ENCODE measurements at places on chromosomes 12 and 14.

DNA sequence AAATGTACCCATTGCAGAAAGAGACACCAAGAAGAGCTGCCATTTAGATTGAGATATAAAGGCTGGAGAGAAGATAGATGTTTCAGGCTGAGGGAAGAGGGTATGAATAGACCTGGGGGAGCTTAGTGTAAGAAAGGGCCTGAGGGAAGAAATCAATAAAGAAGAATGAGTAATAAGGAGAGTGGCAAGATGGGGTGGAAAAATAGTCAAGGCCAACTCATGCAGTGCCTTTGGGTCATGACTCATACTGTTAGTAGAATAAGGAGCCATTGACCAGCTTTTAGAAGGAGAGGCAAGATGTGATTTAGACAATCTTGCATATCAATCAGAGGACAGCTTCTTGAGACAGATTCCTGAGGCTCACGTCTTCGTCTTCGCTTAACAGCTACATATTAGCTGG lies 287.5 kb downstream of the DUSP6 start:
- DNase-seq = no peak

GRCh38 chr14:71665157-71665556 lies 267.1 kb upstream of the RGS6 start:
- DNase-seq = no peak

- peak; percentile 71 for DNase-seq
Observed at GRCh38 chr14:62117010-62117750, 355.0 kb downstream of the SNAPC1 start.

DNA sequence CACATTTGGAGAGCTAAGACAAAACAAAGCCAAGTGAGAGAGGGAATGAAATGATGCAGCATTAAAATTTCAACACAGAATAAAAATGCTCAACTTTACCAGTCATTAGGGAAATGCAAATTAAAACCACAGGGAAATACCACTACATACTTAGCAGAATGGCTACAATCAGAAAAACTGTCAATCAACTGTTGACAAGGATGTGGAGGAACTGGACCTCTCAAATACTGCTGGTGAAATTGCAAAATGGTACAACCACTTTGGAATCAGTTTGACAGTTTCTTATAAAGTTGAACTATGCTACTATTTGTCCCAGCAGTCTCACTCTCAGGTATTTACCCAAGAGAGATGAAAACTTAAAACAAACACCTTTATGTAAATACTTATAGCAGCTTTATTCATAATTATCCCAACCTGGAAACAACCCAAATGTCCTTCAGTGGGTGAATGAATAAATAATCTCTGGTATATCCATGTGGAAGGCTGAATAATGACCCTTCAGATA lies 43.8 kb upstream of the KTN1 start:
- DNase-seq = no peak

GRCh38 chr12:8828257-8829124 lies 6.1 kb downstream of the A2ML1 start:
- DNase-seq = no peak

DNA sequence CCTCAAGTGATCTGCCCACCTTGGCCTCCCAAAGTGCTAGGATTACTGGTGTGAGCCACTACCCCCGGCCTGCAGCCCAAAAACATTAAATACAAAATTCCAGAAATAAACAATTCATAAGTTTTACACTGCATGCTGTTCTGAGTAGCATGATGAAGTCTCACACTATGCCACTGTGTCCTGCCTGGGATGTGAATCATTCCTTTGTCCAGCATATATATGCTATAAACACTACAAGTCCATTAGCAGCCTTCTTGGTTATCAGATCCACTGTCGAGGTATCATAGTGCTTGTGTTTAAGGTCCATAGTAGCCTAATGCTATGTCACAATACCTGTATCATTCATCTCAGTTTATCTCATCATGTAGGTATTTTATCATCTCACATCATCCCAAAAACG lies 15.9 kb downstream of the INTS13 start:
- no peak for DNase-seq

GRCh38 chr14:73502017-73502619 lies 11.4 kb downstream of the RIOX1 start:
- no peak for DNase-seq

DNA sequence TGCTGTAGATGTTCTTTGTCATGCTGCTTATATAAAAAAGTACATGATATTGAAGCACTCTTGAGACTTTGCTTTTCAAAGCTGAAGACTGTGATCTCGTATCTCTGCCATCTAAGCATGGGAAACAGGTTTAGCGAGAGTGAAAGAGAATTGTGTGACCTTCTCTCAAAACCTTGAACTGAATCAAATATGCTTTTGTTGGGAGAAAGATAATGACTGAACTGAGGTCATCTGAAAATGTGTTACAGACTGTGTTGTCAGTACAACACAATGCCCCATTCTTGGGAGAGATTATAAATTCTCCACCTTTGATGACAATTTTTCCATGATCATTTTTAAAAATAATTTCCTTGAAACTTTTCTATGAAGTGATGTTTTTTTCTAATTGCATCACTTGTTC lies 272.1 kb upstream of the SEL1L start:
- DNase-seq = no peak

- DNase-seq = no peak
Observed at GRCh38 chr12:49451468-49452259, 84.4 kb downstream of the SPATS2 start.

All from Right ventricle myocardium inferior (tissue), 1 donor.